ENCODE measurements at places on chromosomes 3 and 15. TPM values are rescaled to one million over a fixed set of nuclear protein-coding genes. Genes with fewer than 3 reads are reported as not detected.

GRCh38 chr3:2810723-2811122 lies 299.5 kb downstream of the IL5RA start:
- no peaks in the 10 kb centered on the region for H3K36me3 ChIP-seq
- no peaks in the 10 kb centered on the region for H3K4me1 ChIP-seq
- H3K27ac ChIP-seq = no peak overlapping the region
- no peak for DNase-seq
- H3K27me3 ChIP-seq = no peaks in the 10 kb centered on the region

- no peak for DNase-seq
- no peak overlapping the region for H3K27ac ChIP-seq
- no peaks in the 10 kb centered on the region for H3K27me3 ChIP-seq
- H3K4me3 ChIP-seq = no peak overlapping the region
- no peaks in the 10 kb centered on the region for H3K36me3 ChIP-seq
- no peaks in the 10 kb centered on the region for H3K4me1 ChIP-seq
Observed at GRCh38 chr3:98095882-98096281, 8.9 kb downstream of the OR5AC2 start.

DNA sequence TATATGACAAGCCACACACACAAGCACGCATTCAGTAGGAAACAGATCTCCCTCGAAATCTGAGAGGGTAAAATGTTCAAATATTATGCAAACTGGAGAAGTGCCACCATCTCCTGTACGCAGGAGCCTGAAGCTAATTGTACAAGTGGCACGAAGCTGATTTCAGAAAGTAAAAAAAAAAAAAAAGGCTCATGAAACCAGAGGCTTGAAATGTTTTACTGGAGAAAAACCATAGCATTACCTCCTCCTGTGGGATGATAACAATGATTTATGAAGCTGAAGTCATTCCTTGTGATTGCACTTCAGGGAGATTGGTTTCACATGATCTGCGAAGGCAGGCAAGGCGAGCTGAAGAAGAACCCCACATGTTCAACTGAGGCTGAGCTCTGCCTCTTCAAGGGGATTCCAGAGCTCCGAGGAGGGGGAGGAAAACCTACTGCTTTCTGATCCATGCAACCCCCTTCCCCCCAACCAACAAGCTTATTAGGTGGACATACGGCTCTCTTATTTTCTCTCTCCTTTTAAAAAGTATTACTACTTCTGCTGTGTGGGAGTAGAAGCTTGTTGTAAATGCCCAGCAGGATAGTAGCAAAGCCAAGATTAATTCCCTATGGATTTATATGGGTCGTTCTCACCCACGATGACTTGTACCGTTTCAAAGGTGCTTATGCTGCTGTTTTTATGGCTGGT lies 101.1 kb downstream of the GREM1 start:
- no peaks in the 10 kb centered on the region for H3K27me3 ChIP-seq
- DNase-seq = no peak
- H3K4me3 ChIP-seq = no peak overlapping the region
- H3K36me3 ChIP-seq = no peaks in the 10 kb centered on the region
- no peak overlapping the region for H3K27ac ChIP-seq

DNA sequence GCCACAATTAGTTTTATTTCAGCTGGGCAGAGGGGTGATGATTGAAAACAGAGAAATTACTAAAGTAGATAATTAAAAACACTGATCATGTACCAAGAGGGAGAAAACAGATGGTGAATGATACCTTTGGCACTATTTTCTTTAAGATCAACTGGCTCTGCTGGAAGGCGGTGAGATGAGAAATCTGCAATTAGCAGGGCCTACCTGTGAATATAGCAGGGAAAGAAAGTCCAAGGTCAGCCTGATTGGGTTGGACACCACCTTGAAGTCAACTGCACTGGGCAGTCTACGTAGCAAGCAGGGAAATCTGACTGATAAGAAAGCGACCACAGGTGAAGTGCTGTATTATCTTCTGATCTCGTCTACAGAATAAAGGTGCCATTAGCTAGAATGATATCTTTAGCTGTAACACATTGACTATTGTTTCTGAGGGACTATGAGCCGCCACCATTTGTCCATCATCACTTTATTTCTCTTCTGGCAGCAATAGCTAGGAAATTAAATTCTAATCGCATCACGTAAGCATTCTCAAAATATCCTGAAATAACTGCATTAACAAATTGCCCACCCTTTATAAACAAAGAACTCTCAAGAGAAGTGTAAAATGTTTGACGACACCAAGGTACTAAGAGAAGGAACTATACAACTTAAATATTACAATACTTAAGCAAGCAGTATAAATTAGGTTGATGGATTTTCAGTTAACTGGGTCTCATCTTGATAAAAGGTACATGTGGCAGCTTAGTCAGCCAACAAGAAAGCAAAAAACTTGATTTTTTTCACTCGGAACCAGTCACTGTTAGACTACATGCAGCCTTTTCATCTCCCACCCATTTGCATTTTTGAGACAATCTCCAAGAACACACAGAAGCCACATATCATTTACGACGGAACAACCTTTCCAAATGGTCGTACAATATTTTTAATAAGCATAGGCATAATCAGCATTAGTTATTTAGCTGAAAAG lies 1.3 kb downstream of the NEDD4 start:
- no peak for DNase-seq
- H3K27me3 ChIP-seq = no peaks in the 10 kb centered on the region
- peaks cover 5% of the 10 kb centered on the region for H3K4me1 ChIP-seq

Gene CPOX
- total RNA-seq = 23.3 TPM

Measured in colonic mucosa (tissue), 4 donors.